ENCODE measurements at places on chromosomes 5 and 9.

- DNase-seq = no peak
Measured at GRCh38 chr5:1007681-1008450, 736 bp upstream of the NKD2 start.

DNA sequence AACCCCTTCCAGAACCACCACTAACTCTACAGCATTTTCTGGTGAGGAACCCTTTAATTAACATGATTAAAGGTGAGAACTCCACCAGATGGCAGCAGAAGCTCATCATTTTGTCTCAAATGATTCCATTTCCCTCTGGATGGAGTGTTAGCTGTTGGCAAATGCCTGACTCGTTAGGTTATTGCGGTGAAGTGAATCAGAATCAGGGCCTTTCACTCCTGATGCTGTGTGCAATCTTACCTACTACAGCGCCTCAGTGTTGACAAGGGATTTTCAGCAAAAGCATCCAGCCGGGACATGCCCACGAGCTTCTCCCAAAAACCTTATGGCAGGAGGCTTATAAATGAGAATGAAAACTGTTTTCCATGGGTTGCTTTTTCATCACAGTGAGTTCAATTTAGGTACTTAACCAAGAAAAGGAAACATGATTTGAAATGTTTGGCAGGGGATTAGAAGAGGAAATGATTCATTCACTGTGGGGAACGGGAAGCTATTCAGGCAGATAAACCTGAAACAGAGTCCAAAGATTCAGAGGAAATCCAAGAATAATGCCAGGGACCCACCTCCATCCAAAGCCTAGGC, 48.0 kb upstream of the CAST start:
- peak; percentile 39 for DNase-seq

GRCh38 chr5:332843-333242, 11.3 kb downstream of the AHRR start:
- no peak for DNase-seq

GRCh38 chr5:52531105-52531504, 256.6 kb upstream of the ITGA1 start:
- DNase-seq = no peak

DNA sequence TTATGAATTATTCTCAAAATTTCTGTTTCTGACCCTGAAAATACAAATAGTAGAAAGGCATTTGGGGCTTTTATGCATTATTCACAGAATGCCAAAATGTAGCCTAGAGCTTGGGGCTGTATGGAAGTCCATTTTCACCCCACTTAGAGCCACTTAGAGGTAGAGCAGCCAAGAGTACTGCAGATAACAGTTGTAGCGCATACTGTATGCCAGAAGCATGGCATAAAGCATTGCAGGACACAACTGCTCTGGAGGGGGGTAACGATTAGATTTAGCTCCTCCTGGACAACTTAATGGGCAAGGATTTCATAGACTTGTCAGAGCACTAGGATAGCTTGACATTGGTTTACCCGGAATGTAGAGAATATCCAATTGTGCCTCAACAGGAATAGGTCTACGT, 15.7 kb downstream of the SLC31A1 start:
- DNase-seq = no peak
